Activated CD4-positive, alpha-beta T cell treated with anti-CD3 and anti-CD28 coated beads, Interleukin-2, amount 50 U/mL, for 16 hours (primary cell): ENCODE measurements at places on chromosomes 4 and X.

DNA sequence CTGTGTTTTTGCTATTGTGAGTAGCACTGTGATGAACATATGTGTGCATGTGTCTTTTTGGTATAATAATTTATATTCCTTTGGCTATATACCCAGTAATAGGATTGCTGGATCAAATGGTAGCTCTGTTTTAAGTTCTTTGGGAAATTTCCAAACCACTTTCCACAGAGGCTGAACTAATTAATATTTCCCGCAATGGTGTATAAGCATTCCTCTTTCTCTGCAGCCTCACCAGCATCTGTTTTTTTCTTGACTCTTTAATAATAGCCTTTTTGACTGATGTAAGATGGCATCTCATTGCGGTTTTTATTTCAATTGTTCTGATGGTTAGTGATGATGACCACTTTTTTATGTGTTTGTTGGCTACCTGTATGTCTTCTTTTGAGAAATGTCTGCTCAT, 247.7 kb upstream of the NDST3 start:
- no peak for DNase-seq

- no peak for DNase-seq
Observed at GRCh38 chr4:59094505-59094904, 1984.3 kb upstream of the IGFBP7 start.

- no peak for DNase-seq
Observed at GRCh38 chr4:4514786-4515185, 27.1 kb downstream of the STX18 start.

DNA sequence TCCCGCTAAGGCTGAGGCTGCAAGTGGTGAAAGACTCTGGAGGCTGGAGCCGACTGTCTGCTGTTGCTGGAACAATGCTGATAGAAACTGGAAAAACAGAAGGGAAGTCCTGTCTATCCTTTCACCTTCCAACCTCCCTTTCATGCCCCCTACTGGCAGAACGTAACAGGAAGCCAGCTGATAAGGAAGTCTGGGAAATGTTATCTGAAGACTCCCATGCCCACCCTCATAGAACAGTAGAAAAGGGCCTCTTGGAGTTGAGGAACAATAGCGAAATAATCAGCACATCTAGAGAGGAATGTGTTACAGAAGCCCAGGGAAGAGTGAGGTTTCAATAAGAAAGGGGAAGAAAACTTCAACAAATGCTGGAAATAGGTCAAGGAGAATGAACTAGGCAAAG, 117.1 kb upstream of the DKK2 start:
- no peak for DNase-seq

DNA sequence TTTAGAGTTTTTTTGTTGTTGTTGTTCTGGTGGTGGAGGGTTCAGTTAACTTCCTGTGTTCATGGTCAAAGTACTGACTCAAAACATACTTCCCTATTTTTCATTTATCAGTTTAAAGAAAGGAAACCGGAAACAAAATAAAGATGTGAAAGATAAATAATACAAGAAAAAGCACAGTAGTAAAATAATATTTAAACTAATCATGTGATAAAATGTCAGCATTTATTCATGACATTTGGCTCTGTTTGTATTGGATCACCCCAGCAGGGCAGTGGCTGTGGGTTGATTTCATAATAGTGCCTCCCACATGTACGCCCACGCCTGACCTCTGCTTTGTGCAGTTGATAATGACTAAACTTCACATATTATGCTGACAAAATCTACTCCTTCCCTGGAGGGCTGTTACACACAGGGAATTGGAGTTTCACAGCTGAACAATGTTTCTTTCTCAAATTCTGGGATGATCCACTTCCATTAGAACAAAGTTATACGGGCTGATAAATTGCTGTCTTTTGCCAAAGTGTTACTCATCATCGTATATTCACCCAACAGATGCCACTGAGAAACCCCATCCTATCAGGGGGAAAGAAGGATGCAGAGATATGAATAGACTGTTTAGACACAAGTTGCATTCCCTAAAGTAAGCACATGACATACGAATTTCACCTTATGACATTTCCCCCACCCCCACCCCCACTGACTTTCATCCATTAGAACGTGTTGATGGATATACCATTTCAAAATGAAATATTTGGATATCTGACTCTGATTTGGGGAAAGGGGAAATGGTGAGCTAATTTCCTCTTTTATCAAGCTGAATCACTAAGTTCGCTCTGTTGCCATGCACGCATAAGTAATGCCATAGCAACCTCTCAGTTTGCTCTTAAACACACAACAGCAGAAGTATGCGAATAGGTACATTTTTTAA, 48.3 kb downstream of the AMELX start:
- no peak for DNase-seq

DNA sequence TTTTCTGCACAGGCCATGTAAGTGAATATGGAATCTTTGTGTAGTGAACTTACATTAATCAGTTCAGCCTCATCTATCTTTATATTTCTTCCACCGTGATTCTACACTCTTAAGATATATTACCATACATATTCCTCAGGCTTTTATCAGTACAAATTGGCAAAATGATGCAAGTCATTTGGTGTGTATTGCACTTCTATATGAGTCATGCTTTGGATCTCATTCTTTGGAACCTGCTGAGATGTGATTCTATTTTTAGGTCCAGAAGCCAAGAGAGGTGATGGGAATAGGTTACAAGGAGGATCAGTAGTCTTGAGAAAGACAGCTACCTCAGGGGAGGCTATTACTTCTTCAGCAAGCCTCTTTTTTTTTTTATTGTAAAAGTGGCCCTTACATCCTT, 204.4 kb downstream of the ZNF330 start:
- no peak for DNase-seq

DNA sequence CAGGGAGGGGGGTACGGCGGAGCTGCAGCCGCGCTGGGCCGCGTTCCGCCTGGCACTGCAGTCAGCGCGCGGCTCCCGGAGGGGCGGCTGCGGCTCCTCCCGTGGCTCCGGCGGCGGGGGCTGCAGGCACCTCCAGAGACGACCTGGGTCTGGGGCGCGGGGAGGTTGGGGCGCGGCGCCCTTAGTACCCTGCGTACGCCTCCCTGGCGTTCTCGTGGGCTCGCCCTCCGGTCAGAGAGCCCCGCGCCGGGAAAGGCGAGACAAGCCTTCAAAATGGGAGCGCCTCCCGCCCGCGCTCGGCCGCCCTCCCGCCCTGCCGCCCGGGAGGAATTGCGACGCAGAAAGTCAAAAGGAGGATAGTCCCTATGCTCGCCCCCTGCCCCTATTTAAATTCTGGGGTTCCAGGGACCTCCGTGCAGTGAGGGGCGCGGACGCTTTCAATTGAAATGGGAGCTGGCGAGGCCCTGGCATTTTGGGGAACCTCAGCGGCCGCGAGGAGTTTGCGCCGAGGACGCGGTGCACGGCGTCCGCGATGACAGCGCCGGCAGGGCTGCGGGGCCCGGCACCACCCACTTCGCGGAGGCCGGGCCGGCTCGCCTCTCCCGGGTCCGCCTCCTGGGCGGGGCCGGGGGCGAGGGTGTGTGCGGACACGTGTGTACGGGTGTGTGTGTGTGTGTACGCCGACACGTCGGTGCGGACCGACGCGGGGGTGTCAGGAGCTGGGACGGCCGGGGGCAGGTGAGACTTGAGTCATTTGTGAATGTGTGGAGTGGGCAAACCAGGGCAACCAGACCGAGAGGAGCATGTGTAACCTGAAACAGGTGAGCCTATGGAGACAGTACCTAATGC, 544 bp downstream of the HERC3 start:
- peak; percentile 80 for DNase-seq

GRCh38 chr4:41752081-41752836, 3.7 kb upstream of the PHOX2B start:
- DNase-seq = no peak

DNA sequence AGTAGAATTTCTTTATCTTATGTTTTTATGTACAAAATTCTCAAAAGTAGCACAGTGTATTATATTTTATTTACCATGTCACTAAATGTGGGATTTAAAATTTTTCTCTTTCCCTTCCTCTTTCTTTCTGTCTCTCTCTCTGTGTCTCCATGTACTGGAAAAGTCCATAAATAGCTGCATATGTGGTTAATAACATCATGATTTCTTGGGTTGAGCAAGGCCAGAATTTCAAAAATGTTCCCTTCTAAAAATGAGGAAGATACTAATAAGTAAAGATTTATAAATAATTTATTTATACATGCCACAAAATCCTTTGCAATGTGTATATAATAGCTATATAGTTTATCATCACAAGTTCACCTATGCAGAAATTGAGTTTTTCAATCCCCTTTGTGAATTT, 29.1 kb upstream of the DKK2 start:
- no peak for DNase-seq

DNA sequence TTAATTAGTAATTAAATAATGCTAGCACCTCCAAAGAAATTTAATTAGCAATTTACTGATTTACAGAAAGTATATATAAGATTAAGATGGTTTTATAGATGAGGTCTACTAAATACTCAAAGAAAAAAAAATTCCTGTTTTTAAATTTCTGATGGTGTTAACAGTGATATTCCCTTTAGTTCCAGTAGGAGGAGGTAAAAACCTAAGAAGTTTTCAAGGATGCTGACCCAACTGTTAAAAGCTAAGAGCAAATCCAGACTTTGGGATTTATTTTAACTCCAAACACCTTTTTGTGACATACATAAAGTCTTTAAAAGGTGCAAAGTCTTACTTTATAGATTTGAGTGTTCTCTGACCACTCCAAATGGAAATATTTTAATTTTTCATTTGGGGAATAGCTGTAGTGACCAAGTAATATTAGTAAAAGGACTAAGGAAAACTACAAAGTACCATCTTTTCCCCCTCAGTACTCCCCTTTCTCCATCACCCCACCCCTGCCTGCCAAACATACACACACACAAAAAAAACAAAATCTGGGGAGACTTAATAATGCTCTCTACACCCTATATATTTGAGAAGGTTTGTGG, 34.2 kb upstream of the CSN1S1 start:
- no peak for DNase-seq

DNA sequence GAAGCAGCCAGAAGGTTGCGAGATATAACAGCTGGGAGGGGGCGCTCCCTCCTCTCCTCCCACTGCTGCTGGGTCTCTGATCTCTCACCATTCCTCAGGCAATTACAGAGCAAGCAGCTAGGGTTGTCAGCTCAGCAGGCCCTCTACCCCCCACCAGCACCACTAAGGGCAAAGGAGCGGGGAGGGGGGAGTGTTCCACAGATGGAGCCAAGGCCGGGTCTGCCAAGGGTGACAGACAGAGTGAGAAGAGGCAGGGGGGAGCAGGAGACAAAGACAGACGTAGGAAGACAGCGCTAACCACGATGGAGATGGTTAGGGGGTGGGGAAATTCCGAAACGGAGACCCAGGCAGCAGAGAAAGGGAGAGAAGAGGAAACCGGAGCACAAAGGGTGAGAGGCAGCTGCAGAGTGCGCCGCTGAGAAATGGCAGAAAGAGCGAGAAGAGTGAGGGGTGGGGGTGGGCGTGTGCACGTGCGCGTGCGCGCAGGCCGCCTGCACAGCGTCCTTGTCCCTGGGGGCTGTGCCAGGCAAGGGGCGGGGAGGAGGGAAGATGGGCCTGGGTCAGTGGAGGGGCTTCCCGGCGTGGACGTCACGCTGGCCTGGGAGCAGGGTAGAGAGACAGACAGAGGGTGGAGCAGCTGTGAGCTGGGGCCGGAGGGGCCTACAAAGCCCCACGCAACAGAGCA, 6.9 kb downstream of the L1CAM start:
- DNase-seq = no peak

DNA sequence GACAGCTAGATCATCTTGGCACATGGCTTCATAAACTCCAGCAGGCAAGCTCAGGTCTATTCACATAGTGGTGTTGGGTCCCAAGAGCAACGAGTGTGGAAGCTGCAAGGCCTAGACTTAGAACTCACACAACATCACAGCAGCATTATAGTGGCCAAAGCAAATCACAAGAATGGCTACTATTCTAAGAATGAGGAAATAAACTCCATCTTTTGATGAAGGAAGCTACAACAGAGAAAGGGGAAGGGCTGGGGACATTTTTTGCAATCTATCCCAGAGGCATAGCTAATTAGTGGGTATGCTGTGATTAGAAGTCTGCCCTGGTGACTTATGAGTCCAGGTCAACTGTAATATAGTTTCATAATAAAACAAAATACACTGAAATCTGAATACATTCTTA, 42.9 kb upstream of the TAB3 start:
- DNase-seq = no peak

DNA sequence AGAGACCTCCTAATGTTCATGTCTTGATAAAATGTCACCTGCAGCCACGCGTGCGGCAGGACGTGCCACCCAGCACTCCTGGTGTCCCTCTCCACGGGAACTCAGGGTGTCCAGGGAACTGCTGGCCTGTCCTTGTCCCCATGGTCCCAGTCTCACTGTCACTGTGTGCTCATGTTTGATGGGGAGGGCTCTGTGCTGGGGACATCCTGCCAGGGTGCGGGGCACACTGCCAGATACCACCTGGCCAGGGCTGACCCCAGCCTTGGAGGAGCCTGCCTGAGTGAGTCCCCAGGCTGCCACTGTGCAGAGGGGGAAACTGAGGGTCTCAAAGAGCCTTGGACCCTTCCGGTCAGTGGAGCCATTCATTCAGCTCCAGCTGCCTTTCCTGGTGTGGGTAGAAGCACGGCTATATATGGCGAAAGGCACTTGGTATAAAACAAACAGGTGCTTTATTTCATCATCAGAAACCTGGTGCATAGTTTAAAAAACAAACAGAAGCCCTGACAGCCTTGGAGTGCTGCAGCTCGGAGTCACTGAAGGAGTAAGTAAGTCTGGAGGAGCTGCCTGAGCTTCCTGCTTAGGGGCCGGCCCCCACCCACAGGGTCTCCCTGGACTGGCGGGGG, 33.0 kb downstream of the NOP14 start:
- DNase-seq = no peak

GRCh38 chr4:48122756-48123155, 11.3 kb downstream of the TXK start:
- no peak for DNase-seq

GRCh38 chr4:167602157-167602556, 367.9 kb upstream of the SPOCK3 start:
- no peak for DNase-seq

GRCh38 chr4:6109842-6110560, 90.3 kb downstream of the JAKMIP1 start:
- no peak for DNase-seq
